Neural crest cell (in vitro differentiated cells): ENCODE measurements at places on chromosomes 3 and 15.

GRCh38 chr3:196965112-196965803 is 3.4 kb downstream of the PIGZ start:
- no peak for DNase-seq

GRCh38 chr3:11944052-11944673 is 60.0 kb upstream of the SYN2 start:
- DNase-seq: no peak

DNA sequence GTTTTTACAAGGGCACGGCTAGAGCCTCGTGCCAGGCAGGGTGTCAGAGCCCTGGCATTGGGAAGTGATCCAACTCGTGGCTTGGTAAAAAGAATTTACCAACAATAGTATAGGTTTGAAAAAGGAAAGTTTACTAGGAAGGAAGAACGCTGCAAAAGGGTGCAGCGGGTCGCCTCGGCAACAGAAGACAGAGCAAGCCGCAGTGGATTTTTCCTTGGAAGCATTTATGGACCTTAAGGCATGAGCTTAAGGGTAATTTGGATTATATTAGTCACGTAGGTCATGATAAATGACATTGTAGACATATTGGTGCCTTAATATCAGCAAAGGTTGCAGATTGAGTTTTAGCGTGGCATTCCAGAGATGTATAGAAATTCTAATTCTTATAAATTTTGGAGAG is 163.4 kb upstream of the PPP2R3A start:
- no peak for DNase-seq

GRCh38 chr15:71052356-71052755 is 62.9 kb upstream of the THSD4 start:
- DNase-seq: no peak
